ENCODE measurements at places on chromosomes 2 and 18.

- no peak for DNase-seq
Measured at GRCh38 chr18:57029761-57030160, 117.1 kb upstream of the BOD1L2 start.

- DNase-seq, result no peak
Measured at GRCh38 chr2:77005522-77005921, 516.7 kb downstream of the LRRTM4 start.

- DNase-seq, result no peak
Measured at GRCh38 chr18:46421973-46422551, 235.0 kb downstream of the LOXHD1 start.

- no peak for DNase-seq
Measured at GRCh38 chr18:13910501-13910900, 4.8 kb downstream of the MC2R start.

- no peak for DNase-seq
Measured at GRCh38 chr2:195352581-195352980, 304.4 kb upstream of the SLC39A10 start.

DNA sequence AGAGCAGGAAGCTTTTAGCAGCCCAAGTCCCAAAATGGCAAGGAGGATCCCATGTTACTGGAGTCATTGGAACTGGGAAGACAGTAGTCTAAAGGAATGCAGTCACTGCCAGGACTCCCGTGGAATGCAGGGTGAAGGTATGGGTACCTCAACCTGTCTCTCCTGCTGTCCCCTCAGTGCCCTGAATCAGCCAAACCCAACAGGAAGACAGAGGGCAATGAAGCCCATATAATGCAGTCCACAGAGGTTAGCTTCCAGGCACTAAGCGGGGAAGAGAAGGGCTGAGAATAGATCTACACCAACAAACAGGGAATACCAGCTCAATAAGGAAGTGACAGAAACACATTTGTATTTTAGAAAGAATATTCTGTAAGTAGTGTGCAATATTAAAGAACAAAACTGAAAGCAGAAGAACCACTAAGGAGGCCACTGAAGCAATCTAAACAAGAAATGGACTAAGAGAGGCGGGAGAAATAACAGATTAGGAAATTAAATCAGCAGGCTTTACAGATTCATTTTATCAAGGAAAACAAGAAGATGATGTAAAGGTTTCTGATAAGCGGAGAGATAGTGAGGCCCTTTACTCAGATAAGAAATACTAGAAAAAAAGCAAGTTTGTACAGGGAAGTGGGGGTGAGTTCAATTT is 8.3 kb downstream of the NEMP2 start:
- no peak for DNase-seq

- DNase-seq, result no peak
Measured at GRCh38 chr2:184743096-184743495, 144.8 kb downstream of the ZNF804A start.

DNA sequence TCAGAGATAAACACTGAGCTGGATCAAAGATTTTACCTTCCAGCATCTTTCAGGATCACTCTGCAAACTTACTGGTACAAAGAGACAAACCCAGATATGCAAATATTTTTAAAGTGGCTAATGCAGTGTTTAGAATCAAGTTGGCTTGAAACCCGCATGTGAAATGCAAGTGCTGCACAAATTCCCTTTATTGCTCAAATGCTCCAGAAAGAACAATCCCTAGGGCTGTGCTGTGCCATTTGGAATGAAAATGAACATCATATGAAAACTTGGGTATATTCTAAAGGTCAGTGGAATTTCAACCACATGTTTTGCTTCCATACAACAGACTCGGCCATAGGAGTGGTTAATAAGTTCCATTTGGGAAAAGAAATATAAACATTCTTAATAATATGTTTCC is 139.1 kb downstream of the VWC2L start:
- DNase-seq, result no peak

DNA sequence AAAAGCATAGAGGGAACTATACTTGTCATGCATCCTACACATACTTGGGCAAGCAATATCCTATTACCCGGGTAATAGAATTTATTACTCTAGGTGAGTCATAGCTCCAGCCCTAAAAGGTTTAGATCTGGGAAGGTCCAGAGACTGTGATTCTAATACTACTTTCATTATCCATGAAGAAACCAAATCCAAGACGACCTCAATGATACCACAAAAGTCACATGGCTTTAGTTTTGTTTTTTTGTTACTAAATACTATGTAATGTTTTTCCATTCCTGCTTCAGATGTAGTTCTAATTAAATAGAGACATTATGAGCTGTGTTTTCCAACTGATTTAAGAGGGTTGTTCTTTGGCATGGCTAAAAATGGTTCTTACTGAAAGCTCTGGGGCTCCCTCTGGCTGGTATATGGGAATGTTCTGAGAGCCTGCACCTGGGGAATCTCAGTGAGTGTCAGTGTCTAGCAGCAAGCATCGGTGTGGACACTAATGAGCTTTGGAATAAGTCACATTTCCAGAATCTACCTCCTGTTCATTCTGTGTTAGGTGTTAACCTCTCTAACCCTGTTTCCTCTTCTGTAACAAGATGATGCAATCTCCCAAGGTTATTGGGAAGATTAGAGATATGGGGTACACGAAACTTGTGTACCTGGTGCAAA is 20.5 kb upstream of the IL1RL2 start:
- DNase-seq, result no peak

GRCh38 chr2:145687442-145688134 is 1167.7 kb upstream of the ZEB2 start:
- no peak for DNase-seq

DNA sequence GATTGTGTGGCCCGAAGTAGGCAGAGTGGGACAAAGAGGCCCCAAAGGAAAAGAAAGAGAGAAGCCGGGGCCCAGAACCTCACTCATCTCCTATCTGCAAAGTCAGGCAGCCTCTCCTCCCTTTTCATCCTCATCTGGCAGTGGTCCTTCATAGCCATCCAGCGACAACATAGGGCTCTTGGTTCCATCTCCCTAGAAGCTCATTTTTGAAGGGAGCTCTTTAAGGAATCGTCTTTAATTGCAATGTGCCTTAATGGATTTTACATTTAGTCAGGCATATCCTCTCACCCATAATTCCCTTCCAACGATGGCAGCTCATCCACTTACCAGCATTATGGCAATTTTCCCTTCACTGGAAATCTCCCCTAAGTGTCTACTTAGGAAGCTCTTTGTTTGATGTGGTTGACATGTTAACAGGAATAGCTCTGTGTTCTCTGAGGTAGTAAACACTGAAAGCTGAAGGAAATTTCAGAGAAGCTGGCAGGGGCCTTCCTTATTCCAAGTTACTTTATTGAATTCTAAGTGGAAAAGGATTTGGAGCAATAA is 780.6 kb downstream of the TSN start:
- no peak for DNase-seq

Data from lower lobe of right lung (tissue), 2 donors.